ENCODE measurements at places on chromosomes 1 and 21.

- DNase-seq, result no peak
Measured at GRCh38 chr1:178362747-178363146, 134.0 kb downstream of the CLEC20A start.

GRCh38 chr1:66542811-66543767 lies 9.1 kb downstream of the SGIP1 start:
- DNase-seq, result no peak

DNA sequence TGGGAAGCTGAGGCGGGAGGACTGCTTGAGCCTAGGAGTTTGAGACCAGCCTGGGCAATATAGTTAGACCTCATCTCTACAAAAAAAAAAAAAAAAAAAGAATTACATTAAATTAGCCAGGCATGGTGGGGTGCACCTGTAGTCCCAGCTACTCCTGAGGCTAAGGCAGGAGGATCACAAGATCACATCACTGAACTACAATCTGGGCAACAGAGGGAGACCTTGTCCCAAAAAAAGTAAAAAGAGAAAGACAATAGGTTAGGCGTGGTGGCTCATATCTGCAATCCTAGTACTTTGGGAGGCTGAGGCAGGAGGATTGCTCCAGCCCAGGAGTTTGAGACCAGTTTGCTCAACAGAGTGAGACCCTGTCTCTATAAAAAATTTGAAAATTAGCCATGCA lies 130.3 kb downstream of the TIAM1 start:
- no peak for DNase-seq

DNA sequence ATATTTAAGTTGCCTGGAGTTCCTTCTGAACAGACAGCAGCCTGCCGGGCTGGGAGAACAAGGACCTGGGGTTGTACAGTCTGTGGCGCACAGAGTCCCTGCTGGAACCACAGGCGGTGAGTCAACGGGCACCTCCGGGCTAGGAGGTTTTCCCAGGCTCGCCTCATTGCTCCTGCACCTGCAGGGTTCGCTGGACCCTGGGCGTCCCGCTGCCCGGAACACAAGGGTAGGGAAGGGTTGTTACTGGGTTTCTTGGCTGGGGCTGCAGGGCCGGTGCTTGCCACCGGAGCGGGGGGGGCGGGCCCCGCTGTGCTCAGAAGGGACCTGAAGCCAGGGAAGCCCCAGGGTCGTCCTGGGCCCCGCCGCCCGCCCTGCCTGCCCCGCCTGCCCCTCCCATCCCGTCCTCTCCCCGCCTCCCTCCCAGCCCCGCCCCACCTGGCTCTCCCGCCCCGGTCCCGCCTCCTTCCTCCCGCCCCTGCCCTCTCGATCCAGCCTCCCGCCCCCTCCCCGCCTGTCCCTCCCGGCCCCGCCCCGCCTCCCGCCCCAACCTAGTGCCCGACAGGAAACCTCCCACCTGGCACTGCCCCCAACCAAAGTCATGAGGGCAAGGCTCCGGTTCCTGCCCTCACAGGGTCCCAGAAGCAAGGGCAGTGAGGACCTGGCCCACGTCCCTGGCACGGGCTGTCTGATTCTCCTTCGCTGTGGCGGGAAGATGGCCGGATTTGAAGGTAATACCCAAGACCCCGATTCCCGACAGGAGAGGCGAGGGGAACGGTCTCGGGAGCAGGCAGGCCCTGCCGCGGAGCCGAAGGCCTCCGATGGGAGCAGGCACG lies 6.8 kb downstream of the JMJD4 start:
- DNase-seq, result peak; percentile 45

DNA sequence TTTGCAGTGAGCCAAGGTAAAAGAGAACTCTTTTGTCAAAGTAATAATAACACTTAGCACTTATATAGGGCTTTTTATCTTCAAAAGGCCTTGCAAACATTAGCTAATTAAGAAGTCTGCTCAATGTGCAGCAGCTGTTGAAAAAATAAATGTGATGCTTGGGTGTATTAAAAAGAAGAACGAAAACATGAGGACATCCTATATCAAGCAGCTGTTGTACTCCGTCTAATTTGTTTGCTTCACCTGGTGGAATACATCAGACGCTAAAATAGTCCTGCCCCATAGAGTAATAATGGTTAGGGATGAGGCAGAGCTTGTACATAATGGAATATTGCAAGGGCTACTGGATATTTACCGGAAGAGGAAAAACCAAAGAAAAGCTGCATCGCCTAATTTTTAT lies 299.5 kb downstream of the ST6GALNAC3 start:
- no peak for DNase-seq

DNA sequence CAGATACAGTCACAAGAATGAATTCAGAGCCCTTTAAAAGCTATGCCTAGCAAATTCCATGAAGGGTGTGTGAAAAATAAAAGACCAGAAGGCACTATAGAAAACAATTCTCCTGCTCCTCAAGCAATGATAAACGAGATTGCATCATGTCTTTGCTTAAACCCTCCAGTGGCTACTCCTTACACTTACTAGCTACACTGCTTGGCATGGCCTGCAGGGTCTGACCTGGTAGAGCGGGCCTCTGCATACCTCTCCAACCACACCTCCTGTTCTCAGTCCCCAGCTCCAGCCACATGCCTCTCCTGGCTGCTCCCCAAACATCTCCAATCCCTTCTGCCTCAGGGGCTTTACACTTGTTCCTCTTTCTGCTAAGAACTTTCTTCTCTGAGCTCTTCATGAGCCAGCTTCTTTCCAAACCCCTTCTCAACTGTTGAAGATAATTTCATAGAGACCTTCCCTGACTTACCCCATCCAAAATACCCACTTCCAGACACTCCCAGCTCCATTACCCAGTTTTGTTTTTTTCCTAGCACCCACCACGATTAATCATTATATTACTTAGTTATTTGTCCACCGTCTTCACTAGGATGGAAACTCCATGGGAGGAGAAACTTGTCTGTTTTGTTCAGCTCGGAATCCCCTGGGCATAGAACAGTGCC lies 11.2 kb upstream of the CREG1 start:
- DNase-seq, result no peak

DNA sequence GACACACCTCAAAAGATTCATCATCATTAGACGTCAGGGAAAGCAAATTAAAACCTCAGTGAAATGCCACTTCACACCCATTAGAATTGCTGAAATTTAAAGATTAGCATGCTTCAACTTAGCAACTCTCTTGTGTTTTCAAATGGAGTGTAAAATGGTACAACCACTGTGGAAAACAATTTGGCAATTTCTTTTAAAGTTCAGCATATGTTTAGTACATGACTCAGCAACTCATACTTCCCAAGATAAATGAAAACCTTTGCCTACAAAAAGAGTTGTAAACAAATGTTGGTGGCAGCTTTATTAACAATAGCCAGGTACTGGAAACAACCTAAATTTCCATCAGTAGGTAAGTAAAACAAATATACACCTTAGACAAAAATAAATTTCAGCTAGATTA lies 42.7 kb downstream of the ST3GAL3 start:
- DNase-seq, result no peak

- no peak for DNase-seq
Measured at GRCh38 chr1:54965624-54966340, 14.6 kb upstream of the TMEM61 start.

- no peak for DNase-seq
Measured at GRCh38 chr1:21674957-21675356, 5.8 kb upstream of the RAP1GAP start.

- no peak for DNase-seq
Measured at GRCh38 chr1:25205786-25206185, 26.5 kb downstream of the SYF2 start.

Measured in right renal cortex interstitium (tissue), 3 donors.